D721Med (cell line): ENCODE measurements at places on chromosomes 7 and 10.

GRCh38 chr10:47440207-47440606 lies 43.7 kb downstream of the ANXA8 start:
- no peak for DNase-seq

GRCh38 chr7:116593359-116594075 lies 68.7 kb downstream of the CAV1 start:
- DNase-seq, result no peak

DNA sequence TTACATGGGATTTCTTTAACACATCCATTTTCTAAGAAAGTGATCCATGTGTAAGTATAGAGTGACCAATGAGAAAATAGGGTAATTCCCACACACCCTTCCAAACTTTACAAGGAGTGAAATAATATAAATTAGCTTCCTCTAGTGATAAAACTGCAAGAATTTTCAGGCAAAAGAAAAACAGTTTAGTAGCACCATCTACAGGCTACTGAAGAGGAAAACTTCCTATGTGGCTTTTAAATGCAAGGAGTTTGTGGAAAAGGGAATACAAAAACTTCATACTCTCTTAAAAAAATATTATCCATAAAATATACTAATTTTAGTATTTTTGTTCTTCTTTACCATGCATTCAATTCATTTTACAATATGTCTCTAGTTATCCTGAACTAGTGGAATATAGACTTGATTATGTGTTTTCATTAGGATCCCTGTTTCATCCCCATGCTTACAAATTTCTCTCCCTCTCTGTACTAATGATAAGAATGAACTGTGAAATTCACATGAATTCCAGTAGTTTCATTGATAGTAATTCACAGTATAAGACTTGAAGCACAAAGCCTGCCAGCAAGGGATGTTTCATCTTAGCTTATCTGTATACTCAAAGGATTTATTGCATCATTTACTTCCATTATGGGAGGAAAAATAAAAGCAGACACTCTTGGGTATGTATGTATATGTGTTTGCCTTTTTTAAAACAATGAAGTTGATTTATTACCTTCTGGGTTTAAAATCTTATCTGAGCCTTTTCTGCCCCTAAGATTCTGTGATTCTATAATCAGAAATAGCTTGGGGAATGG lies 442.9 kb downstream of the AUTS2 start:
- no peak for DNase-seq

- no peak for DNase-seq
These were observed 78.8 kb downstream of the PROSER2 start for GRCh38 chr10:11901833-11902475.

DNA sequence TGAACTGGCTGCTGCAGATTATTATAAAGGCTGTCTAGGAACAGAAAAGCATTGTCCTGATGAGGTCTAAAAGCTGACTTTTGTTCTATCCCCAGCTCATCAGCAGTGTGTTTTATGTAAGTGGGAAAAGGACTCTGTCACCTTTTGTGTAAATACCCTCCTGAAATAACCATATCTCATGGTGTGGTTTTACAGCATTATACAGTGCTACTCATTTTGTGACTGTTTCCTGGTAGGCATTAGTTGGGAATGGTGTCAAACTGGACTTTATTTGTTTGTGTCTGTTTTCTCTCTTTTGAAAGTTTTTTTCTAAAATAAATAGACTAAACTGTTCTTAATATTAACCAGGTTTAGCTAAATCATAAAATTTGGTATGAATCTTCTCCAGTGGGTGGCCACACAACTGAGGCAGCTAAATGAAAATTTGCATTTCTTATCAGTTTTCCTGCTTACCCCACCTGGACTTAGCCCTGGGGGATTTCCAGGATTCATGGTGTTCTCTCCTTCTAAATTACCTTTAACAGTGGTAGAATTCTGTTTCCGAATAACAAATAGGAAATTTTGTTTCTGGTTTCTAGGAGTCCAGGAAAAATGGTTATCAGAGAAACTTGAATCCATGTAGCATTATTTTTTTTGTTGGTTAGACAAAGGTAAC lies 140.9 kb downstream of the LHFPL3 start:
- DNase-seq, result no peak

DNA sequence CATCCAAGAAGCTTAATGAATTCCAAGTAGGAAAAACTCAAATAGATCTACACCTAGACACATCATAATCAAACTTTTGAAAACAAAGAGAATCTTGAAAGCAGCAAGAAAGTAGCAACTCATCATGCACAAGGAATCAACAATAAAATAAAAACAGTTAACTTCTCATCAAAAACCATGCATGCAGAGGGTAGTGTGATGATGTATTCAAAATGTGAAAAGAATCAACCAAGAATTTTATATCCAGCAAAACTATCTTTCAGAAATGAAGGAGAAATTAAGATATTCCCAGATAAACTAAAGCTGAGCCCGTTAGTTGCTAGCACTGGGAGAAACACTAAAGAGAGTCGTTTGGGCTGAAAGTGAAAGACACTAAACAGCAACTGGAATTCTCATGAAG lies 4.3 kb upstream of the PARP12 start:
- DNase-seq, result no peak

DNA sequence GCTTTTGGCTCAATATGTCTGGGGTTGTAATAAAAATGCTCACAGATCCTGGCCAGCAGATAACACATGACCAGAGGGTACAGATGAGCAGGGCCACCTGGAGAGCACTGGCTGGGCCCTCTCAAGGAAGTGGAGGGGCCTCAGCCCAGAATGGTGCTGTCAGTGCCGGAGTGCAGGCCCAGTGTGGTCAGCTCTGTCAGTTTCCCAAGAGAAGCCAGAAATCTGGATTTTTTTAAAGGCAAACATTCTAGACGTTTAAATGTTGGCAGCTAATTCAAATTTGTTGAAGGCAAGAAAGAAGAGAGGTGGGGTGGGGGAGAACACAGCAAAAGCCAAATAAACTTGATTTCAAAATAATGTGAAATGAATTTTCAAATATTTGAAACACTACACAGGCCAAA lies 2.0 kb downstream of the C10orf105 start:
- DNase-seq, result no peak

GRCh38 chr10:14032406-14032998 lies 298.2 kb downstream of the FRMD4A start:
- no peak for DNase-seq
